ENCODE measurements at places on chromosomes 1 and 21.
A peak's percentile ranks its signal among the peaks of the same experiment; 100 is the strongest.

DNA sequence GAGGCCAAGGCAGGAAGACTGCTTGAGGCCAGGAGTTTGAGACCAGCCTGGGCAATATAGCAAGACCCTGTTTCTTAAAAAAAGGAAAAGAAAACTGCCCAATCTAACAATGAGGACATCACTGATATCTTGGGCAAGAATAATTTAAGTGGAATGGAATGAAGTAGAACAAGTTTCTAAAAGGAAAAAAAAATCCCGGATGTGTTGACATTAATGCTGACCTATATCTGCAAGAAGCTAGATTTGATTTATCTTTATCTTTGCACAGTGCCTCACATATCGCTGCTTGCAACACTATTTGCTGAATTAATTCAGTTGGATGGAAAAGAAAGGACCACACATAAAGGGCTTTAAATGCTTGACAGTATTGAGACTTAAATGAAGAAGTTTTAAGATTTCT, 27.8 kb downstream of the DIPK1A start:
- DNase-seq: no peak

DNA sequence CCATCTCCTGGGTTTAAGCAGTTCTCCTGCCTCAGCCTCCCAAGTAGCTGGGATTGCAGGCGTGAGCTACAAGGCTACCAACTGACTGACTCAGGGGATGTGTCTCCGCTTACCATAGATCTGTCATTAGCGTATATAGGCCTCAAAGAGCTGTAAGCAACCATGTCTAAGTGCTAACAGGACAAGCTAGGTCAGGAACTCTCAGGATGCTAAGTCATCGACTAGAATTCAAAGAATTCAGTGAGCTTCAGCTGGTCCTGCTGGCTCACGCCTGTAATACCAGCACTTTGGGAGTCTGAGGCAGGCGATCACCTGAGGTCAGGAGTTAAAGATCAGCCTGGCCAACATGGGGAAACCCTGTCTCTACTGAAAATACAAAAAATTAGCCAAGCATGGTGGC, 29.5 kb downstream of the CAPN2 start:
- DNase-seq: no peak

GRCh38 chr1:61079898-61080336, 2.4 kb upstream of the NFIA start:
- peak; percentile 46 for DNase-seq

- no peak for DNase-seq
Observed at GRCh38 chr1:185108321-185108720, 48.4 kb downstream of the TRMT1L start.

- no peak for DNase-seq
Observed at GRCh38 chr1:51907079-51907702, 28.7 kb upstream of the NRDC start.

- DNase-seq: no peak
Observed at GRCh38 chr1:203031467-203031866, 5.2 kb downstream of the PPFIA4 start.

DNA sequence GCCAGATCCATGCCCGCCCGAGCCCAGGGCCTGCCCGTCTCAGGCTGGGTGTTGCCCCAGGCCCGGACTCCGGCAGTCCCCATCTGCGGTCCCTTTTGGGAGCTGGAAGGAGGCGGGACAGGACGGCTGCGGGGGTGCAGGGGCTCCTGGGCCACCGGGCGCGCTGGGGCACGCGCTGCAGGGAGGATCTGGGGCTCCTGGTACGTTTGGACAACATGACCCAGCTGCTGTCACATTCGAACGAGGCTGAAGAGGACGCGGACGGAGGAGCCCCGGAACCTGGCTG, 6.6 kb upstream of the CALML6 start:
- DNase-seq: no peak

DNA sequence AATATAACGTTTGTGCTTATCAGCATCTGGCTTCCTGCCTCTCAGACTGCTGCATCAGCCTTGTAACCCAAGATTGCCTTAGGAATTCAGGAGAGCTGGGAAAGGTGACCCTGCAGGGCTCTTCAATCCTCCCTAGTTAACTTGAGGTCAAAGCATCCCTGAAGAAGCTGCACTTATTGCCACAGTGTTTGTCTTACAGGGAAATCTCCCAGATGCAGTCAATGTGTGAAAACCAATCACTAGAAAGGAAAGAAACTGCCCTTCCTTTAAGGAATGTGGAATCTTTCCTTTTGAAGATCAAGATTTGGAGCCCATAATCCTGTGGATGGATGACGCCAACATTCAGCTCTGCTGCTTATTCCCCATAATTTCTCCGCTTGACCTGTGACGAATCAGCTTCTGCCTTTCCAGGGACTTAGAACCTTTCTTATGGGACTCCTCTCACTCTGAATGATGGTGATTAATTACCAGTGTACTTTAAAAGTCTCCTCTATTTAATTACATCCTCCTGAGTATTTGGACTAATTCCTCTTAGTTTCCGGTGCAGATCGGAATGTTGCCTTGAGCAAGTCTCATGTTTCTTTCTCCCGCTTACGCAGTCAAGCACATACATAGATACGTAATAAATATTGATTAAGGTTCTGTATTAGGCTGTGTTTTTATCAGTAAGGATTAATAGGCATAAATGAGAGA, 14.4 kb downstream of the ADAMTS5 start:
- no peak for DNase-seq

GRCh38 chr1:112043901-112044300, 54.4 kb upstream of the KCND3 start:
- DNase-seq: no peak

GRCh38 chr1:185938396-185938795, 204.2 kb downstream of the HMCN1 start:
- peak; percentile 19 for DNase-seq

DNA sequence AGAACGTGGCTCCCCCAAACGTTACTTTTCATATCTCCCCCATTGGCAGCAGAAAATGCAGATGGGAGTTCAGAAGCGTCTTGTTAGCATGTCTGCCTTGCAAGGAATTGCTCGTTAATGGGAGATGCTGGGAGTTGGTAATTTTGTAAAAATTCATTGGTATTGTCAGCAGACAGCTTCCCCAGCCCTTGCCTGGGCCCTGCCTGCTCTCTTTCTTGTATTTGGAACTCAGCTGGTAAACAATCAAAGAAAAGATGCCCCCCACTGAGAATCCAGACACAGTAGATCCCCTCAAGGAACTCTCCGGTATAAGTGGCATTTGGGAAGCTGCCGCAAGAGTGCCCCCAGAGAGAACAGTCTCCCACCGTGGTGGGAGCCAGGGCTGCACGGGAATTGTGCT, 94.4 kb upstream of the IGSF21 start:
- no peak for DNase-seq

- DNase-seq: no peak
Observed at GRCh38 chr1:175054736-175055135, 12.9 kb upstream of the TNN start.

- DNase-seq: no peak
Observed at GRCh38 chr1:8628606-8629005, 188.8 kb downstream of the RERE start.

DNA sequence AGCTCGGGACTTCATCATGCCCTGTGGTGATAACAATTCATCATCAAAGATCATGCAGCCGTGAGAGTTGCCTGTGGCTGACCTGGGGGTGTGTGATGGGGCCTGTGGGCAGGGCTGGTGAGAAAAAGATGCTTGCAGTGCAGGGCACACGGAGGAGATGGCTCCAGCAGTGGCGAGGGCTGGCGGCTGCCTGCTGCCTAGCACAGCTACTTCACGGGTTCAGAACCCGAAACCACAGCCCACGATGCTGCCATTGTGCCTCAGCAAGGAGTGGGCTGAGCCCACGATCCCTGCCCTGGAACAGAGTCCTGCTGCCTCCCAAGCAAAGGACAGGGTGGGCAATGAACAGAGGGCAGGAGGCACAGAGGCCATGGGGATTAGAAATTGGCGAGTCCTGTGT, 631 bp upstream of the KRTAP10-9 start:
- no peak for DNase-seq

- DNase-seq: no peak
Observed at GRCh38 chr1:24373044-24373443, 40.5 kb downstream of the STPG1 start.
